ENCODE measurements at places on chromosomes 5 and 9. TPM values are rescaled to one million over a fixed set of nuclear protein-coding genes. Genes with fewer than 3 reads are reported as not detected.

DNA sequence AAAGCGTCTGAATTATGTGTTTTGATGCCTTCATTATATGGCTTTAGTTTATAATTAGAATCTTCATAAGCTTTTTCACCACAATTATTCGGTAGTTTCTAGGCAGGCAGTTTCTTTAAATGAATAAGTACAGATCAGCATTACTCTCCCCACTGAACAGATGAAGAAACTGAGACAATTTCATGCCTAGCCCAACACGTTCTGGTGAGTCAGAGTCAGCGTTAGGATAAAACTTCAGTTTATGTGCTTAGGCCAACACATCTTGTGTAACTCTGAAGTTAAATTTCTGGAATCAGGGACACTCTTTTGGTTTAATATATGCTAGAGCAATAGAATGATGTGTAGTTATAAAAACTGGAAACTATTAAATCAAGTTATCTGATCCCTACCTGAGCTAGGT, 186.7 kb upstream of the ELL2 start:
- no peak for DNase-seq

DNA sequence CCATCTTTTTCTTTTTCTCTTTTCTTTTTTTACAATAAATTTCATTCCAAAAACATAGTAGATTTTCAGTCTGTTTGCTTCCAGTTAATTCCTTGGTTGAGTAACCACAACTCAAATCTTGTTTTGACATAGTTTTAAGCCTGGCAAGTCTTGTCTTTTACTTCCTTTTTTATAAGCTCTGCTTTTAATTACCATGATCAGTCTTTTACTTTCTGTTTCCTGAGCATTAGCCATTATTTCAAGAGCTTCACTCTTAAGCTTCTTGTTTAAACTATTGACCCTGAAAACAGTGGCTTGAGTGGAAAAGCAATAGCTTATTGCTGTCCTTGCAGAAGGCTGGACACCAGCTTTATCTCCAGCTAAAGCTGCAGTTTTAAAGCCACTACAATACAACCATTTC, 1363.3 kb downstream of the MAT2B start:
- no peak for DNase-seq

GRCh38 chr5:10401498-10401897, 40.2 kb upstream of the ROPN1L start:
- DNase-seq = no peak

GRCh38 chr9:3455717-3456116, 70.1 kb downstream of the RFX3 start:
- DNase-seq = no peak

DNA sequence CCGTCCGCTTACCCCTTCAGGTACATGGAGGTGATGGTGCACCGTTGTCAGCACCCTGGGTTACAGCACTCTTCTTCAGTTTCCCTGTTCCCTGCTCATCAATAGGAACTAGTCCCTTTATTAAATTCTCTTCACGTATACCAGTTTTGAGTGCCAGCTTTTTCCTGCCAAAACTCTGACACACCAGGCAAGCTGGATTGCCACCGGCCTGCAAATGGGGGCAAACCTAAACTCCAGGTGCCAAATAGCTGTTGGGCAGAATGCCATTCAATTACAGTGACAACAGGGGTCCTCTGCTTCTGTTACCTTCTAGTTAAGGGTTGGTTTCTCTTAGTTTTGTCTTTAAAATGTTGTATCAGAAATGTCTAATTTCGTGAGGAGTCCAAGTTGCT, 400.4 kb downstream of the OSTF1 start:
- DNase-seq = no peak

ZFP2 gene
- 1.1 TPM for total RNA-seq

PTGDS gene
- 42.7 TPM for total RNA-seq

CAPSL gene
- total RNA-seq = not detected

All from pancreas (tissue), 10 donors.